NCI-H1436 (cell line): ENCODE measurements at places on chromosomes 16 and 17.

DNA sequence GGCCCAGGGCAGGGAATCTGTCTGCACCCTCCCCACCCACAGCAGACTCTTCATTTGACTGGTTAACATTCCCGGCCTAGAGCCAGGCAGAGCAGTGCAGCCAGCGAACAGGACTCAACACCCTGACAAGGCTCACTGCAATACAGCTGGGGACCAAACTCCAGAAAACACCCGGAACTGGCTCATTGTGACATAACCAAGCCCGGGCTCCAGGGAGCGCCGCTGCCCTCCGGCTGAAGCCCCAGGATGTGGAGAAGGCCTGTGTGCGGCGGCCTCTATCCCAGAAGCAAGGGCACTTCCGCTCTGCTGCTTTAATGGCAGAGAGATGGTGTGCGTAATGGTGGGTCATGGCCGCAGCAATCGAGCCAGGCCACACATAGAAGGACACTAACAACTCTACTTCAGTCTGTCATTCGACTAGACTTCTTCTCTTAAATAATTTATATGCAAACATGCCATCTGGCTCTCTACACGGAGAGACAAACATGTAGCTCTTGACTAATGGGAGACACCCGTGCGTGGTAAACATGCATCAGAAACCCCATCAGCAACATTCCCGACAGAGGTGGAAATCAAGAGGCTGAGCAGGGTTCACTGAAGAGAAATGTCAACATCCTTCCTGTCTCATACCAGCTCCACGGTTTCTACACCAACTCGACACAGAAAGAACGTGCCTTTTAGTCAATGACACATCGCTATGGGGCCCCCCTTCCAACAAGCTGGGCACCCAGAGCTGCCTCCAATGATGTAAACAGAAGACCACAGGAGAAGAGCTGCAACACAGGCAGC, 18.0 kb downstream of the KLHDC4 start:
- no peak for DNase-seq

- peak; percentile 54 for DNase-seq
Observed at GRCh38 chr16:83356266-83356665, 451.5 kb upstream of the HSBP1 start.

DNA sequence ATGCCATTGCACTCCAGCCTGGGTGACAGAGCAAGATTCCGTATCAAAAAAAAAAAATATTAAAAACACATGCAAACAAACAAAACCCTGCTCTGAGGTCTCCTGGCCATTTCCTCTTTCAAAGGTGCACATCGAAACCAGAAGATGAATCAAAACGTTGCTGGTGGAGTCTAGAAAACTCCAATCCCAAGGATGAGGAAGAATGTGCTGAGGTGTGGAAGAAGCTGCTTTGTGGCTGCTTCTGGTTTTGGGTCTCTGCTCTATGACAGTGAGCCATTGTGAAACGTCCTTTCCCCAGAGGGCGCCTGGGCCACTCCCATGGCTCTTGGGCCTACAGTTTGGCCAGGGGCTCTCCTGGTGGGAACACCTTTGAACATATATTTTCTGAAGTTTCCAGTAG, 112.6 kb downstream of the IRF8 start:
- no peak for DNase-seq

DNA sequence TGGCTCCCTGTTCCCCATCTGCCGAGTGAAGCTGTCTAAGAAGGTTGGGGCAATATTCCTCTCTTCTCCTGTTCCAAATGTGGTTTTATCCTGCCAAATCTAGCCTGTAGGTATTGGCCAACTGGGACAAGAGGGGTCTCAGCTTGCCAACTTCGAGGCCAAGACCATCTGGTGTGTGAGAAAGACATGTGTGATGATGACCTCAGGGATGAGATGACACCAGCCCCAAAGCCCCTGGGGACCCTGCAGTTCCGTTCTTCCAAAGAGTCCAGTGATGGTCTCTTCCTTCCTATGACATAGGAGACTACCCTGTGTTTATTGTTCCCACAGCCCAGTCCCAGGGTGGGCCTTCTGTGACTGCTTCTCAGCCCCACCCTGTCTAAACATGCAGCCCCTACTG, 34.8 kb upstream of the ADAMTS18 start:
- no peak for DNase-seq

- no peak for DNase-seq
Observed at GRCh38 chr16:31869511-31870201, 4.0 kb upstream of the ZNF267 start.

DNA sequence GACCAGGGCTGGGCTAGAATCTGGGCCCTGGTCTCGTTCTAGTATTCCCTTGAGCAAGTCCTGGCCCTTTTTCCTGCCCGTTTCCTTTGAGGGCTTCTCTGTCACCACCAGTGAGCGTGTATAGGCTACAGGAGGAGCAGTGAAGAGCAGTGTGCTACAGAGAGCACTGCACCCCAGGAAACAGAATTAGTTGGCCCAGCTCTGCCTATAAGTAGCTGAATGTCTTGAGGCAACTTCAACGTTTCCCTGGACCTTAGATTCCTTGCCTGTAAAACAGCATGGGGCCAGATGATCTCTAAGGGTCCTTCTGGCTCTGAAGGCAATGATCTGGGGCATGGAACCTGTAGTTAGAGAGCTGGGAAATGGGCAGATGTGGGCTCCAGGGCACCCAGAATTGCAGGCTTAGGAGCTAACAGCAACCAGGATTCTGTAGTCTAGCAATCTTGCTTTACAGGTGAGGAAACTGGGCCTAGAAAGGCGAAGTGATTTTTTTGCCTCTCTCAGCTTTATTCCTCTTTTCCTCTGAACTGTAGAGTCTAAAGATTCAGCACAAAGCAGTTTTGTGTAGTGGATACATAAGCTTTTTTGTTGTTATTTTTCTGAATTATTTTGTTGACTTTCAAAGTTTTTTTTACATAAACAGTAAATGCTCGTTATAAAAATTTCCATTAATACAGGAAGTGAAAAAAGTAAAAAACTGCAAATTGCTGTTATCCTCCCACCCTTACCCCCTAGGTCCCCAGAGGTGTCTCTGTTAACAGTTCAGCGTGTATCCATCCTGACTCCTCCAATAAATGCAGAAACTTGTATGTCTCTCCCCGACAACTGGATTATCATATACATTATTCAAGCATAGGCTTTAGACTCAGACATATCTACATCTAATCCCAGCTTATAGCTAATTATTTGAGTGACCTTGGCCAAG, 1.7 kb upstream of the MYL4 start:
- DNase-seq = no peak

GRCh38 chr16:52405441-52405840, 141.5 kb downstream of the TOX3 start:
- no peak for DNase-seq

- no peak for DNase-seq
Observed at GRCh38 chr17:34638526-34639260, 59.3 kb downstream of the TMEM132E start.

DNA sequence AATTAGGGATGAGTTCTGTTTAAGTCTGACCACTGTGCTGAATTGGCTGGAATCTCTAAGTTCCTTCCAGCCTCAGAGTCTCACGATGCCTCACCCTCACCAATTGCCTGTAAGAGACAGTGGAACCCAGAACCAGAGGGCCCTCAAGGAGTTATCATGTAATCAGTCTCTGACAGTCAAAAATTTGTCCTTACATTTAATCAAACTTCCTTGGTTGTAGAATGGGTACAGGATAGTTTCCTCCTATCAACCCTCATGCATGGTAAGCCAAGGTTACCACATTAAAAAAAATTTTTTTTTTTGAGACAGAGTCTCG, 83.2 kb downstream of the CDK5R1 start:
- no peak for DNase-seq

DNA sequence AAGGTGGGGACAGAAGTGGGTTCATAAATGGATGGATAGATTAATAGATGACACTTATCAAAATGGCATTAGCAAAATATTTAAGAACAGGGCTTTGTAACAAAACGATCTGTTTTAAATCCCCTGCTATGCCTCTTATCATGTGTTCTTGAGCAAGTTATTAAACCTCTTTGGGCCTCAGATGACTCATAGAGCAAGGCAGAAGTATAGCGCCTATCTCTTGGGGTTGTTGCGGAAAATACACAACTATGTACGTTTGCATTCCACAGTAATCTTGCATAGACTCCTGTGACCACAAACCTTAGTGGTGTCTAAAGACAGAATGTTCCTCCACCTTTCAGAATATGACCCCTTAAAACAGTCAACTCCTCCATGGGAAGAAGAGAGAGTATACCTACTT, 116.8 kb downstream of the CDYL2 start:
- DNase-seq = no peak

DNA sequence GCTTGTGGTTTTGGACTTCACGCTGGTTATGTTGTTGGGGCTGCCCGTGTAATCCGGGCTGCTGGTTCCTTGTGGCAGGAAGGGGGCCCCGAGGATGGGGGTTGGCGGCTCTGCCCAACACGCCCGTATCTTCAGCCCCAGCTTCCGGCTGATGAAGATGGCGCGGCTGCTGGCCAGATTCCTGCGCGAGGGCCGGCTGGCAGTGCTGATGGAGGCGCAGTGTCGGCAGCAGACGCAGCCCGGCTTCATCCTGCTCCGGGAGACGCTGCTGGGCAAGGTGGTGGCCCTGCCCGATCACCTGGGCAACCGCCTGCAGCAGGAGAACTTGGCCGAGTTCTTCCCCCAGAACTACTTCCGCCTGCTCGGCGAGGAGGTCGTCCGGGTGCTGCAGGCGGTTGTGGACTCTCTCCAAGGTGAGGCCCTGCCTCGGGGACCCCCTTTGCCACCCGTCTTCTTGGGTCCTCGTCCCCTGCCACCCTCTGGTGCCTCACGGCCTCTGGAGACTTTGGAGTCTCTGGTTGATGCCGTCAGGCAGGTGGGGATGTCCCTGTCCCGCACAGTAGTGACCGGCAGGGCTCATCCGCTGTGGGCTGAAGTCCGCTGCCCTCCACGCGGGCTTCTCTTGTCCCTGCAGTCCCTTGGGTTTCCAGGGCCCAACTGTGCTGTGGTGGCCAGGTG, 2.2 kb downstream of the TELO2 start:
- DNase-seq = no peak

GRCh38 chr17:75110234-75110937, 617 bp downstream of the ARMC7 start:
- DNase-seq = no peak

- no peak for DNase-seq
Observed at GRCh38 chr16:54434859-54435258, 148.3 kb upstream of the IRX3 start.

DNA sequence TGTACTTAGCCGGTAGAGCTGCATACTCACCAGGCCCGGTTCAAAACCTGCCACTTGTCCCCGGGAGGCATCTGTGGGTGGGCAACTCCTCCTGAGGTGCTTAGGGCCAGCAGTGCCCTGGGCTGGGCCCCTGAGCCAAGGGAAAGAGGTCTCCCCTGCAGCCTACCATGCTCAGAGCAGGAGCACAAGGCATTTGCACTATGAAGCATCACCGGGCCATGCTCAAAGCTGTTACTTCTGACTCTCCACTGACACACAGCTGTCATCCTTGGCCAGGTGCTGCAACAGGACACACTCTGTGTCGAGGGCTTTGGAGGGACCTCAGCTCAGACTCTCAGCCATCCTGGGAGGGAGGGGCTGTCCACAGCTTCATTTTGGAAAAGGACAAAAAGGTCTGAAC, 37.2 kb downstream of the SLC38A8 start:
- no peak for DNase-seq

GRCh38 chr16:16025214-16025968, 76.0 kb downstream of the ABCC1 start:
- DNase-seq = no peak

DNA sequence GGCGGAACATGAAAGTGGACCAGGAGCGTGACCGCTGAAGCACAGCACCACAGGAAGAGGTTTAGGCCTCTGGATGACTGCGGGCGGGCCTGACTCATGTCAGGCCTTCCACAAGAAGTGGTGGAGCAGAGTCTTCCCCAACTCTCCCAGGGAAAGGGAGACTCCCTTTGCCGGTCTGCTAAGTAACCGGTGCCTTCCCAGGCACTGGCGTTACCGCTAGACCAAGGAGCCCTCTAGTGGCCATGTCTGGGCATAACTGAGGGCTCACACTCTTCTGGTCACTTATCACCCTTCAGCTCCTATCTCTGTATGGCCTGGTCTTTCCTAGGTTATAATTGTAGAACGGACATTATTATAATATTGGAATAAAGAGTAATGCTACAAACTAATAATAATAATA, 1931.9 kb downstream of the TP53TG3F start:
- peak; percentile 16 for DNase-seq

- no peak for DNase-seq
Observed at GRCh38 chr17:80847496-80848230, 144.0 kb upstream of the CHMP6 start.

DNA sequence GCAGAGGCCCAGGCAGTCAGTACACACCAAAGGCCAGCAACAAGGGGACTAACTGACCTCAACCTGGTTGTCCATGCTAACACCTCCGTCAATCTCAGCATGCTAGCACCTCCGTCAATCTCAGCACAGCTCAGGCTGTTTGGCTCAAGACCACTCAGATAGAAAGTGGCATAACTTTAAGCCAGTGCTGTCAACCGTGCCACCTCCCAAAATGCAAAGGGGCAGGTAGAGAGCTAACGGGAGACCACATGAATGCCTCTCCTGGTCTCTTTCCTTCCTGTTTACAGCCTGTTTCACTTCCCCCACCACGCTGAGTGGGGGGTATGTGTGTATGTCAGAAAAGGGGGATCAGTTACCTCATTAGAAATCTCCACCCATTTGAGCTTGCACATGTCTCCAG, 3.3 kb downstream of the UBTF start:
- DNase-seq = no peak

GRCh38 chr16:55571191-55571897, 4.9 kb downstream of the CAPNS2 start:
- DNase-seq = no peak

DNA sequence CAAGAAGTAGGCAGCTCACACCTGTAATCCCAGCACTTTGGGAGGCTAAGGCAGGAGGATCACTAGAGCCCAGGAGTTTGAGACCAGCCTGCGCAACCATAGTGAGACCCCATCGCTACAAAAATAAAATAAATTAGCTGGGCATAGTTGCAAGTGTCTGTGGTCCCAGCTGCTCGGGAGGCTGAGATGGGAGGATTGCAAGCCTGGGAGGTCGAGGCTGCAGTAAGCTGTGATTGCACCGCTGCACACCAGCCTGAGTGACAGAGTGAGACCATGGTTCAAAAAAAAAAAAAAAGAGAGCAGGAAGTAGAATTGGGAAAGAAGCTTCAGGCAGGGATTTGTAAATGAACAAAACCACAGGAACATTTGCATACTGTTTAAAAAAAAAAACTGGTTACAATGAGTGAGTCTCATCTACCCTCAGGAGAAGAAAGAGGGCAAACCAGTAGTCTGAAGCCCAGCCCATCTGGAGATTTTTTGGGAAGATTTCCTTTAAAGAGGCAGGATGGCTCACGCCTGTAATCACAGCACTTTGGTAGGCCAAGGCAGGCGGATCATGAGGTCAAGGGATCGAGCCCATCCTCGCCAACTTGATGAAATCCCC, 7.9 kb downstream of the MPV17L start:
- no peak for DNase-seq
